ENCODE measurements at places on chromosomes 11 and 22.

DNA sequence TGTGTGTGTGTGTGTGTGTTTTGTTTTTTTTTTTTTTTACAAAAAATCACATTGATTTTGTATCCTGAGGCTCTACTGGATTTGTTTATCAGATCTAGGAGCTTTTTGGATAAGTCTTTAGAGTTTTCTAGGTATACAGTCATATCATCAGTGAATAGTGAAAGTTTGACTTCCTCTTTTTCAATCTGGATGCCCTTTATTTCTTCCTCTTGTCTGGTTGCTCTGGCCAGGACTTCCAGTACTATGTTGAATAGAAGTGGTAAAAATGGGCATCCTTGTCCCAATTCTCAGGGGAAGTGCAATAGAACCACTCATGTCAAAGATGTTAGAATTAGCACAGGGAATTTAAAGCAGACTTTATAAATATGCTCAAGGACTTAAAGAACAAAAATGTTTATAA lies 32.6 kb upstream of the PRDM11 start:
- DNase-seq: no peak

DNA sequence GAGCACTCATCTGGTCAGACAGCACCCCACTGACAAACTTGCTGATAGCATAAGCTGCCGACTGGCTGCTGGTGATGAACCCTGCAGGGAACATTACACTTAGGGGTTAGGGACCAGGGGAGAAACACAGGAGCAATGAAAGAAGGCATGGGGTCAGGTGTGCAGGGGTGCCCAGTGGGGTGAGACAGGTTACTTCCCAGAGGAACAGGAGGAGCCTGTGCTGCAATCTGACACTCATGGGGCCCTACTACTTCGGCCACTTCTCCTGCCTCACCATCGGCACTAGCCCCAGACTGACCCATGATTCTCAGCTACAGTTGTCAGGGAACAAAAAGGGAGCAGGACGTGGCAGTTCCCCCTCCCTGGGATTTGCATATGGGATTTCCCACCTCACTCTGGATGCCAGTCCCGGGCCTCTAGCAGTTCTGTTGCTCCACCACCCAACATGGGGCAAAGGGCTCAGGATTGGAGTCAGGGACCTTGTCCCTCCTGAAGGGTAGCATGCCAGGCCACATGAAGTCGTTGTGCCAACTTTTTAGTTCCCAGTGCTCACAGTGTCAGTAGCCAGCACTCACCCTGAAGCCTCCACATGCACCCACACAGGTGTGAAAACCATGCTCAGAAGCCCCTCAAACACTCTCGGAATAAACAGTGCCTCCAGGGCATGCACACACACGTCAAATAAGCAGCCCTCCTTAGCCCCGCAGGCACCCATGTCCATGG lies 2.2 kb downstream of the SLC37A4 start:
- DNase-seq: no peak

- no peak for DNase-seq
Observed at GRCh38 chr11:8266246-8267241, 2.9 kb upstream of the LMO1 start.

GRCh38 chr11:69385832-69386427 lies 92.0 kb downstream of the MYEOV start:
- no peak for DNase-seq

- DNase-seq: no peak
Observed at GRCh38 chr11:63445720-63446119, 45.2 kb downstream of the PLAAT5 start.

DNA sequence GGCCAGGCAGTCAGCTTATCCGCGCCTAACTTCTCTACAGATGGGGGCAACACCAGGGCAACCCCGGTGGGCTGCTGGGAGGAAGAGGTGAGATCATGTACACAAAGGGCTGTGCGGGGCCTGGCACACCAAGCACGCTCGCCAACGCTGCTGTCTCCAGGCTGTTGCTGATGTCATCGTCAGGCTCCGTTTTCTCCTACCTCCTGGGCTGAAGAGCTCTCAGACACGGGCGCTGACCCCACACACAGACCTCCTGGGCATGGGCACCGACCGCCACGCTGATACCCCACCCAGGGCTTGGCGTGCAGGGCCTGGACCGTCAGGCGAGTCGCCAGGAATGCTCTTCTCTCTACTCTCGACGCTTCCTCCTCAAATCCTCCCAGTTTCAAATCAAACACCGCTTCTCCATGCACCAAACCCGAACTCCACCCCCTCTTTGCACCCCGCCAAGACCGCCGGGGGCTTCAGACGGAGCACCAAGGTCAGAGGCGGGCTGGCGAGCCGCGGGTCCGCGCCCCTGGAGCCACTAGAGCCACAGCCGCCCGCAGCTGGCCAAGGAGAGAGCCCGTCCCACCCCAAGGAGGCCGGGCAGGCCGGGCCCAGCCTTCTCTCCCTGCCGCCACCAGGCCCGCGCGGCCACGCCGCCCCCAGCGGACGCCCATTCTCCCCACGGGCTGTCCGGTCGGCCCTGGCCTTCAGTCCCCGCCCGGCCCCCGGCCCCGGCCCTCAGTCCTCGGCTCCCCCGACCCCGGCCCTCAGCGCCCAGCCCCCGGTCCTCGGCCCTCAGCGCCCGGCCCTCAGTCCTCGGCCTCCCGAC lies 772 bp downstream of the SBF1 start:
- DNase-seq: no peak

DNA sequence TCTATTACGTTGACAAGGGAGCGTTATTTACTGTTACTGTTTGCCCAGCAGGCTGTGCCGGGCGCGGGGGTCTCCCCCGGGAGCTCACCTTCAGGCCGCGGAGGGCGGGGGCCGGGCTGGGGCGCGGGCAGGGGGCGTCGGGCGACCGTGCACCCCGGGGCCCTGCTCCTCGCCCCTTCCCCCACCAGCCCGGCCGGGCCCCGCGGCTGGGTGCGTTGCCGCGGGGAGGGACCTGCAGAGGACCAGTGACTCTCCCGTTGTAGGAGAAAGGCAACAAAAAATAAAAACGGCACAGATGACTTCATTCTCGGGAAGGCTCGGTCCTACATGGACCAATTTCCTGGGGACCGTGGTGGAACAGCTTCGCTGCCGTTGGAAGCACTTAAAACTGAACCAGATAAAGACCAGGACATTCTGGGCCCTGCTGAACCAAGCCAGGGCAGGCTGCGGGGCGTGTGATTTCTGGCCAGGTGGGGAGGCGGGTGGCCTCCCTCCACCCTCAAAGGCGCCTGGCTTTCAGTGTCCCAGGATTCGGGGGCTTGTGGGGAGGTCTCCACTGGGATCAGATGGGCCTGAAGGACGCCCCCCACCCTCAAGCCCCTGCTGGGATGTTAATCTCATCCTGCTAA lies 57.4 kb downstream of the IGLL1 start:
- DNase-seq: no peak

GRCh38 chr11:84901991-84902390 lies 725.2 kb downstream of the DLG2 start:
- no peak for DNase-seq

DNA sequence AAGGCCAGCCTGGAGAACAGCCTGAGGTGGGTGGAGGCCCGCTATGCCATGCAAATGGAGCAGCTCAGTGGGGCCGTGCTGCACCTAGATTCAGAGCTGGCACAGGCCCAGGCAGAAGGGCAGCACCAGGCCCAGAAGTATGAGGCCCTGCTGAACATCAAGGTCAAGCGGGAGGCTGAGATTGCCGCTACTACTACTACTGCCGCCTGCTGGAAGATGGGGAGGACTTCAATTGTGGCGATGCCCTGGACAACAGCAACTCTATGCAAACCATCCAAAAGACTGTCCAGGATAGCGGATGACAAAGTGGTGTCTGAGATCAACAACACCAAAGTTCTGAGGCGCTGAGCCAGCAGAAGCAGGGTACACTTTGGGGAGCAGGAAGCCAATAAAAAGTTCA lies 3.1 kb upstream of the TMEM218 start:
- no peak for DNase-seq

- no peak for DNase-seq
Observed at GRCh38 chr11:72483412-72484186, 49.3 kb upstream of the CLPB start.

GRCh38 chr11:18986744-18987143 lies 47.5 kb upstream of the MRGPRX1 start:
- no peak for DNase-seq

GRCh38 chr11:34721646-34722045 lies 100.8 kb downstream of the EHF start:
- no peak for DNase-seq

DNA sequence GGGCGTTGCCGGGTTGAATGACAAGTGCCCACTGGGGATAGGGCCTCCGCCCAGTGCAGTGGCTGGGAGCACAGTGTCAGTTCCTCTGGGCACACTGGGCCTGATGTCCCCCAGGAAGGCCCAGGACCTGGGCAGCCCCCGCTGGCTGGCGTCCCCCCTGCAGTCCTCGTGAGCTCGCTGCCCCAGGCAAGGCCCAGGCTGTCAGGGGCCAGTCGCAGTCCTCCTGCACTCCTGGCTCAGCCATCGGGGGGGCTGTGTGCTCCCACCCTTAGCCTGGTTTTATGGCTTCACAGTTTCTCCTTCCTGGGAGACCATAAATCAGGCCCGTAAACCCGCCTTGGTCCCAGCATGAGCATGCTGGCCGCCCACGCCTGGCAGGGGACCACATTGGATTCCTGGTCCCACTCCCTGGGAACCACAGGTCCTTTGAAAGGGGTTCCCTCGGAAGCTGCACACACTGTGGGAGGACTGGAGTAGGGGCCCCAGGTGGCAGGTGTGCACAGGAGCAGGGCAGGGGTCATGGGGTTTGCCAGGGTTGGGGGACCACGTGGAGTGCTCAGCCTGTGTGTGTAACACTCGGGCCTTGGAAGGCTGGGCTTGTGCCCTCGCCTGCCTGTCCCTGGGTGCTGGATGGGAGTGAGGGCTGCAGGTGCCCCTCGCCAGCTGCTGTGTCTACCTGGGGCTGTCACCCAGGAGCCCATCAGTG lies 113.6 kb downstream of the KCNQ1OT1 start:
- no peak for DNase-seq

DNA sequence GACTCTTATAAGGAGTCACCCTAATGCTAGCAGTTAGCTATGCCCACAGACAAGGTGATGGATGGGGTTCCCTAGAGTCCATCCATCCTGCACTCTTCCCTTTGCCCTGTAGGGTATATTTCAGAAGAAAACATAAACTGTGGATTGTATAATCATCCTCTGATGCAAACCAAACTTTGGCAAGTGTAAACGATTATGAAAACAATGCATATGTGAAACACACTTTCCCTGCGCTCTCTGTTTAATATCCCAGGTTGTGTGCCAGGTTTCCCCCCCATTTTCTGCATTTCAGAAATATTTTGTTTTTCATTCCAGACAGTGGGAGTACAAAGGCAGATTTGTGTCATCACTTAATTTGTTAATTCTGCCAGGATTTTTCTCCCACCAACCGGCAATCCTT lies 110.0 kb downstream of the LDLRAD3 start:
- no peak for DNase-seq

- DNase-seq: no peak
Observed at GRCh38 chr11:106466521-106467080, 389.1 kb downstream of the AASDHPPT start.

- DNase-seq: no peak
Observed at GRCh38 chr11:74318241-74318932, 6.9 kb upstream of the P4HA3 start.

GRCh38 chr11:76382209-76382608 lies 1.1 kb downstream of the GVQW3 start:
- DNase-seq: no peak

DNA sequence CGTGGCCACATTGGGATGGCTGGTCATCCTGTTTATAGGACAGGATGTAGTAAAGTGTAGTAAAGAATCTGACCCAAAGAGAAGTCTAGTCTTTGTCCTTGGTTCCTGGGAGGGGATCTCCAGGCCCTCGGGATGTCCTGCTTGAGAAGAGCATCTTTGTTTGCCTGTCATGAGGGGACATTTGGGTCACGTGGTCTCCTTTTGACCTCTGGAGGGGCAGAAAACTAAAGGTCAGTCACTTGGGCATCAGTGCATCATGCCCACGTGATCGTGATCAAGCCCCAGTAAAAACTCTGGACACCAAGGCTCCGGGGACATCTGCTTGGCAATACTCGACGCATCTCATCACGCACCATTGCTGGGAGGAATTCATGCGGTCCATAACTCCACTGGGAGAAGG lies 9.1 kb downstream of the SMIM38 start:
- DNase-seq: no peak

DNA sequence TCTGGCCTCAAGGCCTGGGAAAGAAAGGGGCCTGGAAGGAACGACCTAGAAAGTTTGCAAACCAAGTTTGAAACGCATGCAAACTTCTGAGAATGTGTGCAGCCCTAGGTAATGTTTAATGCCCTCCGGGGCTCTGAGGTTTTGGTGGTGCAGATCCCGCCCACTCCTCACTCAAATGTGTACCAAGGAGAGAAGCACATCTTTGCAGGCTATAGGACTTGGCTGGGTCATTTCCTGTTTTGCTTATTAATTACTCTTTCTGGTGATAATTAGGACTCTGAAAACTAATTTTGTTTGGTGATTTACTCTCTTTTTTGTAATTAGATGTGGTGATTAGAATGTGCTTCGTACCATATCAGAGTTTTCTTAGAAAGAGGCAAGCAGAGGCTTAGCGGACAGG lies 625.9 kb upstream of the CADM1 start:
- DNase-seq: no peak

DNA sequence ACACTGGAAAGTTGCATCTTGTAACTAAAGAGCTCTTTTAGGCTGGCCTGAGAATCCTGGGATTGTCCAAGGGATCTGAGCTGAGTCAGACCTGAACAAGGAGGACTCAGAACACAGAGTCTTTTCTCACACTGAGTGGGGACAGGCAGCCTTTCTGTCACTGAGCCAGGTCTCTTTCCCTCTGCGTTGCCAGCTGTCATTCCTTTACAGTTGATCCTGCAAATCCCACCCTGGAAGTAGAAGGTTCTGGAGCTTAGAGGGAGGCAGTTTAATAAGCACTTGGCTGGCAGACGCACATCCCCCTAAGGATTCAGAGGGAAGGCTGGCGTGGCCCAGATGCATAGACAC lies 76.3 kb upstream of the SUSD2 start:
- no peak for DNase-seq

DNA sequence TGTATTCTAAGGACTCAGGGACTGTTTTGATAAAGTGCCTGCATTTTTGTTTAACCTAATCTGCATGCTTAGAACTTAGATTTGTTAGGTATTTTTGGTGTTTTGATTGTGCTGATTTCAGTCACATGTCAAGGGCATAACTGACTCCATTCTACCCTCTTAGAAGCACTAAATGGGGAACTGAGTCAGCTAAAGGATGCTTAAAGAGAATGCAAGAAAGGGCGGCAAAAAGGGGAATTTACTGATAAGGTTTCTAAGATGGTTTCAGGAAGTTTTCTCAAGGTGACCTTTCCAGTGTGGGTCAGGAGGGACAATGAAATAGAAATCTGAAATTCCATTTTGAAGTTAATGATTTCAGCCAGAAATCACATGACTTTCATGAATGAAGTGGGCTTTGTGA lies 43.0 kb downstream of the MMP20 start:
- no peak for DNase-seq

- DNase-seq: no peak
Observed at GRCh38 chr11:1478011-1478410, 8.6 kb downstream of the MOB2 start.

All from T follicular helper cell (primary cell).